Heart right ventricle (tissue), 16 donors: ENCODE measurements at places on chromosomes 11 and 22. TPM values are rescaled to one million over a fixed set of nuclear protein-coding genes. Genes with fewer than 3 reads are reported as not detected.
A peak's percentile ranks its signal among the peaks of the same experiment; 100 is the strongest.

OSM gene
- 0.41 TPM for total RNA-seq

OR52I2 gene
- not detected for total RNA-seq

PLEKHB1 gene
- total RNA-seq = 6.5 TPM

UBQLNL gene
- total RNA-seq = not detected

DDX25 gene
- not detected for total RNA-seq

ATP6V1E1 gene
- 191 TPM for total RNA-seq

DNA sequence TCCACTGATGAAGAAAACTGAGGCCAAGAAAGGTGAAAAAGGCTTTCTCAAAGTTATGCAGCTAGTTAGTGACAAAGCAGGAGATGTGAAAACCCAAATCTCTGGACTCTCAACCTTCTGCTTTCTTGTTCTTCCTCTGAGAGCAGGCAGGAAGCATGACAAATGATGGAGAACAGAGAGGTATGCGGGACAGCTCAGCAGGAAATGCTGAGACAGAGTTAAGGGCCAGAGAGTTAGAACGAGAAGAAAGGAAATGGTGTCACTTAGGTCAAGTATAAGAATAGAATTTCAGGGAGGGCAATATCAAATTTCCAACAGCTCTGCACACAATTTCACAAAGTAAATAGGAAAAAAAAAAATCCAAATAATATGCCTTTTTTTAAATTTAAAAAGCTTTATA, 67.6 kb upstream of the ARHGAP42 start:
- no peak for DNase-seq

DNA sequence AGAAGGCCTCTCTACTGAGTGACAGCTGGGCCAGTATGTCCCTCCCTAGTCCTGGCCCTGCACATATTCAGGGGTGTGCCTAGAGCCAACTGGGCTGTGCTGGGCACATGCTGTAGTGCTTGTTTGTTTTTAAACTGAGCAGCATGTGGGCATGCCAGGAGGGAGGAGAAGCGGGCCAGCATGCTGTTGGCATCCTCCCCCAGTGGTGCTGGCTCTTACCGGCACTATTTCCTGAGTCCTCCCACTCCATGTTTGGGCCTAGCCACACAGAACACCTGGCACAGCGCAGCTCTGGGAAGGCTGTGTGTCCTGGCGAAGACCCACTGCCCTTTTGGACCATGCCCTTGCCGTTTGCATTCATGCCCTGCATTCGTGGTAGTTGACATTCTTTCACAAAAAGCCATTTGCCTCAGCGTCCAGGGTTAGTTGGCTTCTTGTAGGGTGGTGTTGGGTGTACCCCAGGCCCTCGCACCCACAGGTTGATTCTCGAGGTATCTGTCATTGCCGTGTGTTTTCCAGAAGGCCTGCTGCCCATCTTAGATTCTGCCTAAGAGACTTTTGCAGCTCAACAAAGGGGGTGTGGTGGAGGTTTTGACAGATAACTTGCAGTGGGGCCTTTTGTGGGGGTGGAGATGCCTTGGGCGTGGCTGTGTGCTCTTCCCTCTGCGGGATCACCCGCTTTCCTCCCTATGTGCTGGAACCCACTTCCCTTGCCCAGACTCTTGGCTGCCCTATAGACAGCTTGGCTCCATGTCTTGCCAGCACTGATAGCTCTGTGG, 13.6 kb downstream of the DGCR8 start:
- DNase-seq = peak; percentile 77

DNA sequence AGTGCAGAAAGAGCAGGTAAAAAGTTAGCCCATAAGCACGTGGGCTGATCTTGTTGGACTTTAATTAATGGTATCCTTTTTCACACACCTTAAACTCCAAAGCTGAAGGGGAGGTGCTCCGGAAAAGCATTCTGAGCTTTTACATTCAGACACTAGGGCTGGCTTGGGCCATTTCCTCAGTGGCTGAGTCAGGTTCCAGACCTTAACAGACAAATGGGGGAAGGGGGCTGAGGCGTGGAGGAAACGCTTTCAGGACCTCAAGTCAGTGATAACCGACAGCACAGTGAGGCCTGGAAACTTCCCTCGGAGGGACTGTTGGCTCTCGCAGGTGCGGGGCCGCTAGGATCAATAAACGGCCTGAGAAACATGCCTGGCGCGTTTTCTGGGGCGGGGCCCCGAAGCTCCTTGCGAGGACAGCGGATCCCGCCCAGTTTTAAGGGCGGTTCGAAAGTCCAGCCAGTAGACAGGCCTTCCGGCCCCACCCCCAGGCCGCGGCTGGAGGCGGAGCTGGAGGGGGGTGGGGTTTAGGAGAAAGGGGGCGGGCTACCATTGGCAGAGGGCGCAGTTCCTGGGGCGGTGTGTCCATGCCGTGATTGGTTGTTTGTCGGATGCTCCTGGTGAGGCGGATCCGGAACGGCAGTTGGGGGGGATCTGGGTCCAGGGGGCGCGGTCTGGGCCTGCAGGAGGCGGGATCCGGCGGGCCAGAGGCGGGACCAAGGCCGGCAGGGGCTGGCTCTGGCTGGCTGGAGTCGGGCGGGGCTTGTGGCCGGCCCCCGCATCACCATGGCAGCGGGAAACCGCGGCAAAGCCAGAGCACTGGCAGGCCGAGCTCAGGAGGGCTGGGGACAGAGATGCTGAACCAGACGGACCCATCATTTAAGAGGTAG, 8.0 kb downstream of the C11orf52 start:
- peak; percentile 96 for DNase-seq

GRCh38 chr11:12184699-12185098, 74.3 kb downstream of the MICAL2 start:
- no peak for DNase-seq

DNA sequence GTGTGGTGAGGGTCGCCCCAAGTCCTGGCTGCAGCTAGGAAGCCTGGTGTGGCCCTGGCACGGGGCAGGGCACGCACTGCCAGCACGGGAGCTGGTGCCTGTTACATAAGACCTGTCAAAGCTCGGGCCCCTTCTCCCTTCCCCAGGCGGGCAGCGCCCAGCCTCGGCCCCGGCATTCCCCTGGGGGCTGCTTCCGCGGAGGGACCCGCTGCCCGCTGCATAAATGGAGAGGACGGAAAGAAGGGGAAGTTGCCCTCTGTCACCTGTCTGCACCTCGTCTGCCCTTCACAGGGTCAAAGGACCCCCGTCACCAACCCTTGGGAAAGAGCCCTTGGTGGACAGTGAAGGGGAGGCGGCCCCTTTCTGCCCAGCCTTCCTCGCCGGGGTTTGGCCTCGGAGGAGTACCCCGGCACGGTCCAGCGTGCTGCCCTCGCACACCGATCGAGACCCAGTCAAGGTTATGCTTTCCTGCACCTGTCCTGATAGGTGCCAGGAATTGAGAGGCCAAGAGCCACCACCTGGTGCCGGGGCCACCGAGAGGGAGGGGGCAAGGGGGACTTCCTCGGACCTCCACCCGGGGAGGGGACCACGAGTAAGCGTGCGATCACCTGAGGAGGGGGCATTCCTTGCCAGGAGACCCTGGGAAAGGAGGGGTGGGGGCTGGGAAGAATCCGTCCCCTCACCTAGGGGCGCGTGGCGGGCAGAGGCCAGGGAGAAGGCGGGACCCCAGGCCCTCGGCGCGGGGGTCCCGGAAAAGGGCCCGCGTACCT, 16.8 kb upstream of the MFRP start:
- no peak for DNase-seq

- no peak for DNase-seq
Measured at GRCh38 chr11:10118865-10119264, 175.2 kb downstream of the SBF2 start.

- DNase-seq = no peak
Measured at GRCh38 chr22:46744581-46744980, 6.5 kb upstream of the CERK start.

DNA sequence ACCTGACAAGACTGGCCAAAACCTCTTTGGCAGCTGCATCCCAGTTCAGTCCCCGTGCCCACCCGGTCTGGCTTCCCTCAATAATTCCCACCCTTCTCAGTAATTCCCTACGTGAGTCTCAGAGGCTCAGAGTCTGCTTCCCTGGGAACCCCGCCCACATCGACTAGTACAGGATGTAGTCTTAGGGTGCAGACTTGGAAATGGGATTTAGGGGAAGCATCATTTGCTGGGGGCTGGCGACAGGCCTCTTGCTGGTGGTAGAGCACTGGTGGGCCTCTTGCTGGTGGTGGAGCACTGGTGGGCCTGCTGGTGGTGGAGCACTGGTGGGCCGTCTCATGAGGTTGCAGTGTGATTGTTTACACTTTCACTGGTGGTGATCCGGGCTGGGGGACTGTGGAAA, 199.5 kb upstream of the B3GAT1 start:
- DNase-seq = no peak

GRCh38 chr22:45775062-45775461, 103.4 kb downstream of the ATXN10 start:
- no peak for DNase-seq

DNA sequence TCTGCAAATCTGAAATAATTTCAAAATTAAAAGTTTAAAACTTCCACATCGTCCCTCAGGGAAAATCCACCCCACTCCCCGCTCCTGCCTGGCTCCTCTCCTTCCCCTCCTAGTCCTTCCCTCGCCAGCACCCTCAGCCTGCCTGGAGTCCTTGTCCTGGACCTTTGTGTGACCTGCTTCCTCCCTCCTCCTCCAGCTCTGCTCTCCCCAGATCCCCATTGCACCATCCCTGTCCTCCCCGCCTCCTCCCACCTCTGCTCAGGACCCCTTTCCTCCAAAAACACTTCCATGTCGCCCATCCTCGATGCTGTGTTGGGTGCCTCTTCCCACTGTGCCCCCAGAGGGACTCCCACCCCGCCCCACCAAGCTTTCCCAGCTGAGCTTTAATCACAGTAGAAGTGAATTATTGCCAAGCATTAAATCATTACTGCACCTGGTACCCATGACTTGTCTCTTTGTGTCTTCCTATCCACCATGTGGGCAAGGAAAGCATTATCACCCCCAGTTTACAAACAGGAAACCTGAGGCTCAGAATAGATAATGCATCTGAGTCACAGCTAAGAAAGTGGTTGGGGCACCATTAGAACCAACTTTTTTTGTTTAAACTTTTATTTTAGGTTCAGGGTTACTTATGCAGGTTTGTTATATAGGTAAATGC, 2.4 kb upstream of the ZP1 start:
- DNase-seq = no peak

GRCh38 chr11:90133560-90134477, 644 bp upstream of the NAALAD2 start:
- DNase-seq = no peak

DNA sequence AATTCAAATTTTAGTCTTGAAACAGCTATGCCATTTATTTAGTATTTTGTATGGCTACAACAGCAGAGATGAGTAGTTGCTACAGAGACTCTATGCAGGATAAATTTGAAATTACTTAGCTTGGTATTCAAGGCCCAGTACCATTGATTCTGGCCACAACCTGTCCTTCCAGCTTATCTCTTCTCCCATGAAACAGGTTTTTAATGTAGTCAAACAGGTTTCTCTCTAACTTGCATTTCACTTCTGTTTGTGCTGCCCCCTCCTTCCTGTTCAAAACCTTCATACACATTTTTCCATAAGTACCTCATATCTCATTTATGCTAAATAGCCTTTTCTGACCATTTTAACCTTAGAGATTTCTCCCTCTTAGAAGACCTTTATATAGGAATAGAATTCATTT, 3.3 kb downstream of the USP47 start:
- no peak for DNase-seq

GRCh38 chr11:65189191-65189590, 7.5 kb downstream of the CAPN1 start:
- no peak for DNase-seq

DNA sequence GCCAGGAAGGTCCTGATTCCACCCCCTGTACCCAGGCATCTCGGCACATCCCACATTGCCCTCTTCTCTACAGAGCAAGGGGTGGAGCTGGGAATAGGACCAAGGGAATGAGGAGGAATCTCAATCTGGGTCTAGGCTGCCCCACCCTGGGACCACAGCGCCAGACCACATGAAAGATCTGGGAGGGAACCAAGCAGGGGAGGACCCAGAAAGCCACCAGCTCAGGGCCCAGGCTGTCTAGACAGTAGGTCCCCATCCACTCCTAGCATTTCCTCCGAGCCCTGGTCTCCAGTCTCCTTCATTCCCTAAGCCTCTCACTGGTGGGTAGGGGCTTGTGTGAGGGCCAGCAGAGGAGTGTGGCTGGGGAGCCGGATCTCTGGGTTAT, 11.6 kb downstream of the PHLDB1 start:
- peak; percentile 67 for DNase-seq

GRCh38 chr11:115162919-115163318, 341.3 kb downstream of the CADM1 start:
- DNase-seq = no peak

DNA sequence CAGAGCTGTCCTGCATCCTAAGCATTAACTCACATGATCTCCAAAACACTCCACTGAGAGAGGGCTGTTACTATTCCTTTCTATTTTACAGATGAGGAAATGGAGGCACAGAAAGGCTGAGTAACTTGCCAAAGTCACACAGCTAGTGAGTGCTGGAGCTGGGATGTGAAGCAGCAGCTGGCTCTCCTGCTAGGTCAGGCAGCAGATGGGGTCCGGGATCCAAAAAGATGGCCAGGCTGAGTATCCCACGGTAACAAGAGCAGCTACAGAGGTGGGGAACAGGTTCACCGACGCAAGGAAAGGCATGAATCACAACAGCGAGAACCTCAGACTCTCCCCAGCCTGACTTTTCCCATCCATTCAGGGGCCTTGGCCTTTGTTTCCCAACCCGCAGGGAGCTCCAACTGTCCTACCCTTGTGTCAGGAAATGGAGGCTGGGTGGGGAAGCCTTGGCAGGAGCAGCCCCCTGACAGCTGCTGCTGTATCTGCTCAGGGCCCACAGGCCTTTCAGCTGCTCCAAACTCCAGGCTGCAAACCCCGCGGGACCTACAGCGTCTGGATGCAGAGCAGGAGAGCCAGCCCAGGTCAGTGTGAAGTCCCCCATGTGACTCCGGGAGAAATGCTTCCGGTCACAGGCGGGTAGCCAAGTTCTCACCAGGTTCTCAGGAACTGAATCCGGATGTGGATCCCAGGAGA, 29.5 kb downstream of the DKK3 start:
- DNase-seq = peak; percentile 90

DNA sequence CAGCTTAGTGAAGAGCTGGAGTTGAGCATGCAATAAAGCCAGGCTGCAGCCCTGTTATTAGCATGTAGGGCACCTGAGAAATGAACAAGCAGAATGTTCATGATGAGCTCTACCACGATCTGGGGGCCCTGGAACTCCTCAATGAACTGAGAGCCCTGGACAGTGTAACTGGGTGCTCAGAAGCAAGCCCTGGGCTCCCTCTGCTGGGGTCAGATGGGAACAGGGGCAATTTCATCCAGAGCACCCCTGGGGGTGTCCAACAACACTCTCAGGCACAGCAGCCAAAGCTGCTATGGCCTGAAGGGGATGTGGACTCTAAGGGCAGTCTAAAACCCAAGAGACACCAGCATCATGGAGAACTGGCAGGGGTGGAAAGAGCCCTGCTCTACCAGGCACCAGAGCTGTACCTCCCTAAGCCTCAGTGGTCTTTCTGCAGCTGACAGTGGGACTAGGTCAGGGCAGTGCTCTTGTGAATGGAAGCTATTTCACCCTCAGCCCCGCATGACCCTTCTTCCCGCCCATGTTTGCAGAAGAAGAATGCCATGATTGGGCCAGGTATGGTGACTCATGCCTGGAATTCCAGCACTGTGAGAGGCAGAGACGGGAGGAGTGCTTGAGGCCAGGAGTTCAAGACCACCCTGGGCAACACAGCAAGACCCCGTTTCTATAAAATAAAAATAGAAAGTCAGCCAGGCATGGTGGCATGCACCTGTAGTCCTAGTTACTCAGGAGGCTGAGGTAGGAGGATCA, 28.9 kb downstream of the THOC5 start:
- no peak for DNase-seq

- no peak for DNase-seq
Measured at GRCh38 chr11:60860943-60861342, 5.2 kb upstream of the PTGDR2 start.

- DNase-seq = no peak
Measured at GRCh38 chr11:64153812-64154211, 12.1 kb downstream of the MACROD1 start.

GRCh38 chr22:25763239-25763777, 21.3 kb downstream of the MYO18B start:
- DNase-seq = no peak
